CD8-positive, alpha-beta memory T cell (primary cell): ENCODE measurements at places on chromosomes 6 and 20. TPM values are rescaled to one million over a fixed set of nuclear protein-coding genes. Genes with fewer than 3 reads are reported as not detected.

The DEFB124 gene
- polyA plus RNA-seq = not detected

The TRIM40 gene
- polyA plus RNA-seq = not detected

The MYBL2 gene
- 0.20 TPM for polyA plus RNA-seq

The SLC44A4 gene
- not detected for polyA plus RNA-seq

The HLA-DRB1 gene
- 56.0 TPM for polyA plus RNA-seq

The PSORS1C2 gene
- not detected for polyA plus RNA-seq

The RANBP9 gene
- 6.2 TPM for polyA plus RNA-seq

The CDSN gene
- polyA plus RNA-seq = not detected

- DNase-seq = no peak
Measured at GRCh38 chr6:47310131-47310480, 401 bp upstream of the TNFRSF21 start.

GRCh38 chr6:38163186-38164130 lies 343.9 kb downstream of the ZFAND3 start:
- no peak for DNase-seq

GRCh38 chr6:36851626-36852025 lies 12.4 kb upstream of the CPNE5 start:
- no peak for DNase-seq

DNA sequence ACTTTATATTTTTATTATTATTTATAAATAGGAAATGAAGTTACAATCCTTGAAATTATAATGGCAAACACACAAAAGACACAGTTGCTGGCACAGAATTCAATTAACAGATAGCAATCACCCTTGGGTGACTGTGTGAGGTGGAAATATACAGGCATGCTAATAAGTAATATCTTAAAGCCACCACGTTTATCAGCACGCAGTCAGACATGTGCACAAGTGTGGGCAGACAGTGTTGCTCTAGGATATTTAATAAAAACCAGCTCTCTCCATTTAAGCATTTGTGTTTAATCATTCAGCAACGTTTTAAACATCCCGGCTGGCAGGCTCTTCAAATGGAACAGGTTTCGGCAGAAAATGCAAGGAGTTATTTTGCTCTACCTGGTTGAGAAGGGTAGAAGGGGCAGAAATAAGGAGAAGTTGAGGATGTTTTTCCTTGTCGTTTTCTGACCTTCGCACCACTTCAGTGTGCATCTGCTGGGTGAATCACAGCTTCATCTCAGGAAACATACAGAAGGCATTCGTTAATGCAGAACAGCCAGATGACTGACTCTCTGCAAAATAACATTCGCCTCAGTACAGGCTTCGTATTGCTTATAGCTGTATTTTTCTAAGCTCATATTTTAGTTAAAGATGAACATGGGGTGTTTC lies 585.1 kb downstream of the QKI start:
- DNase-seq = no peak

GRCh38 chr6:111775145-111775922 lies 97.9 kb downstream of the FYN start:
- DNase-seq = no peak

- DNase-seq = no peak
Measured at GRCh38 chr6:31483392-31483791, 14.6 kb upstream of the MICB start.

GRCh38 chr6:126076992-126077664 lies 90.8 kb downstream of the TRMT11 start:
- no peak for DNase-seq

- DNase-seq = no peak
Measured at GRCh38 chr20:39633689-39634088, 671.5 kb downstream of the DHX35 start.

DNA sequence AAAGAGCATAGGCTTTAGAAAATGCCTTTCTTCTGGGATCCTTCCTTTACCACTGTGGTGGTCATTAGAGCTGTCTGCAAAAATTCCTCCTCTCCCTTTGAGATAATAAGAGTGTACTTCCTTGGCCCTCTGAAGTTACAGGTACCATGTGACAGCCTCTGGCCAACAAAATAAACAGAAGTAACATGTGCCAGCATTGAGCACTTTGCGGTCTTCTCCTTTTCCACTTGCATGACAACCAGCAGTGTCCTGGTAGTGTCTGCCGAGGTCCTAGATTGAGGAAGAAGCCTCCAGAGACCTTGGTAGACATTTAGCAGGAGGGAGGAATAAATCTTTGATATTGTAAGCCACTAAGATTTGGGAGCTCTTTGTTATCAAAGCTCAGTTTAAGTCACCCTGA lies 87.5 kb upstream of the ARID1B start:
- no peak for DNase-seq

DNA sequence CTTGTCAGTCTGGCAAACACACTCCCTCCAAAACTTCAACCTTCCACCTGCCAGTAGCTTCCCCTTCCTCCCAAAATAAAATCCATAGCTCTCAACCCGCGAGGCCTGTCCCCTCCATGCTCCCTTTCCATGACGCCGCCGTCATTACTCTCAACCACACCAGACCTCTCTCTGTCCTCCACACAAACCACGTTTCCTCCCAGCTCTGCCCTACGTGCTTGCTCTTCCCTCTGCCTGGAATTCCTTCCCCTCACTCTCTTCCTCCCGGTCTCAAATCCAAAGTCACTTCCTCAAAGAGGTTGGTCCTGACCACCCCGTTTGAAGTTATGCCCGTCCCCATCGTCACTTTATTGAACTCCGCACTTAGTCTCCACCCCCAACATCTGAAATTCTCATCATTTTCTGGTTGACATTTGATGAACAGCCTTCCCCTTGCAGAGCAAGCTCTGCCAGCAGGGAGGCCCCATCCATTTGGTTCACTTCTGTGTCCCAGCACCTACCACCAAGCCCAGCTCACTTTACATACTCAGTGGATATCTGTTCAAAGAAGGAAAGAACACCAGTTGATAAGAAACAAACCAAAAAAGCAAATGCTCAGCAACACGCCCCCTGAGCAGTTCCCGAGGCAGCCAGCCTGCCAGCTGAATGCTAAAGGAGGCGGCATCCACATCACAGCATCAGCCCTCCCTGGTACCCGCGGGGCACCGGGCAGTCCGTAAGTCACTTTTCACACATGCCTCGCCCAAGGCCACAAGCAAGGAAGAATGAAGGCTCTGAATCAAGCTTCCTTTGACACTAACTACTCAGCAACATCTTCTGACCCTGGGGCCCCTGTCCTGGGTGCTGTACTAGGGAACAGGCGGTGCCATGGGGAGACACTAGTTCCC lies 125.0 kb downstream of the NFATC2 start:
- DNase-seq = peak; percentile 73

- no peak for DNase-seq
Measured at GRCh38 chr6:75084018-75084417, 121.8 kb downstream of the COL12A1 start.

DNA sequence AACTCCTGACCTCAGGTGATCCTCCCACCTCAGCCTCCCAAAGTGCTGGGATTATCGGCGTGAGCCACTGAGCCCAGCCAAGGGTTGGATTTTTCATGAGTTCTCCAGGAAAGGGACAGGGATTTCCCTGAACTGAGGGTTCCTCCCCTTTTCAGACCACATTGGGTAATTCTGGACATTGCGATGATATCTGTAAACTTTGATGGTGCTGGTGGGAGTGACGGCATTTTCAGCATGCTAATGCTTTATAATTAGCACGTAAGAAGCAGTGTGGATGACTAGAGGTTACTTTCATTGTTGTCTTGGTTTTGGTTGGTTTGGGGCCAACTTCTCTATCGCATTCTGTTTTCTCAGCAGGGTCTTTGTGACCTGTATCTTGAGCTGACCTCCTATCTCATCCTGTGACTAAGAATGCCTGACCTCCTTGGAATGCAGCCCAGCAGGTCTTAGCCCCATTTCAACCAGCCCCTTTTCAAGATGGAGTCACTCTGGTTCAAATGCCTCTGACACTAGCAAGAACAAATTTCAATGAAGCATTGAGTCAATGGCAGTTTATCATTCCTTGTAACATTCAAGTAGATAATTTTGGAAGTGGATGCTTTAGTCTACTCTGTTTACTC lies 156.5 kb downstream of the TTLL2 start:
- no peak for DNase-seq
